ENCODE measurements at places on chromosomes 12 and 14.

GRCh38 chr14:92917041-92917940 lies 5.7 kb upstream of the CHGA start:
- no peak for DNase-seq

GRCh38 chr12:123133701-123134100 lies 17.2 kb downstream of the PITPNM2 start:
- DNase-seq: no peak

DNA sequence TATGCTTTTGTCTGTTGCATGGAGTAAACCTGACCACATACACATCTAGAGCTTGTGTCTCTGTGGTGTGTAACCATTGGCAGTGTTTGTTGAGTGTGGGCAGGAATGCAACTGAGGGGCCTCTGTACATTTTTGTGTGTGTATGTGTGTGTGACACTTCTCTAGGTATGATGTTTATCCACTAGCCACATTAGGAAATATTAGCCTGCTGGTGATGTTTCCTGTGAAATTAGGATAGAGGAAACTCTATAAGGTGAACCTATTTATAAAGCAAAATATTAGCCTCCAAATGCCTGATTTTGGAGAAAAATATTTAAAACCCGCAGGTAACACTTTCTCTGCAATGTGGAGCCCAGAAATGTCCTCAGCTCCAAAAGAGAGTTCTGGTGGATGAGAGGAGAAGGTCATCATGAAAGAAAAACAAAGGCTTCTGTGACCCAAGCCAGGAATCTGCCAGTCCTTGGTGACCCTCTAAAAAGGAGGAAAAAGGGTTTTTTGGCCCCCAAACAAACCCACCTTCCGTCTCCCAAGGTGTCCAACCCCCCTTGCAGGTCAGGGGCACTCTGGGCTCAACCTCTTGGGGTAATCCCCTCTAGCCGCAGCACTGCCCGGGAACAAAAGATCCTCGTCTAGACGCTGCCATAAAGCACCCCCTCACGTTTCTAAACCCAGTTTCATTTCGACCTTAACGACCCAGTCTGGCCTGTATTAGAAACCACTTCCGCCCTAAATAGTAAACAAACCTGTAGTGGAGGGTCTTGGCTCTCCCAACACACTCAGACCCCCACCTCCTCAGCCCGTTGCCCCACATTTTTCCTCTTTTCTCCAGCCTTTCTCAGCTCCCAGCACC lies 3.1 kb upstream of the HOTAIR start:
- no peak for DNase-seq

DNA sequence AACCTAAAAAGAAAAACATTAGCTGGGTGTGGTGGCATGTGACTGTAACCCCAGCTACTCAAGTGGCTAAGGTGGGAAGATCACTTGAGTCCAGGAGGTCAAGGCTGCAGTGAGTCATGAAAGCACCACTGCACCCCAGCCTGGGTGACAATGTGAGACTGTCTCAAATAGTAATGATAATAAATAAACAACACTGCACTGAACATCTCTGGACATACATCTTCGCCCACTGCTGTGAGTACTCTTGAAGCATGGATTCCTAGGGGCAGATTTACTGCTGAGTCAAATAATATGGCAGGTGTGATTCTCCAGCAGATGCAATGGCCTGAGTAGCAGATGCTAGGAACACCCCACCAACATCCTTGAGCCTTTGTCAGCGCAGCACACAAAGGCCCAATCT lies 23.6 kb downstream of the ABCB9 start:
- peak; percentile 41 for DNase-seq

- DNase-seq: no peak
Observed at GRCh38 chr14:56129092-56129491, 10.9 kb downstream of the PELI2 start.

- DNase-seq: no peak
Observed at GRCh38 chr12:65444996-65445395, 166.5 kb downstream of the MSRB3 start.

- DNase-seq: peak; percentile 65
Observed at GRCh38 chr14:57533214-57533613, 39.6 kb upstream of the CCDC198 start.

DNA sequence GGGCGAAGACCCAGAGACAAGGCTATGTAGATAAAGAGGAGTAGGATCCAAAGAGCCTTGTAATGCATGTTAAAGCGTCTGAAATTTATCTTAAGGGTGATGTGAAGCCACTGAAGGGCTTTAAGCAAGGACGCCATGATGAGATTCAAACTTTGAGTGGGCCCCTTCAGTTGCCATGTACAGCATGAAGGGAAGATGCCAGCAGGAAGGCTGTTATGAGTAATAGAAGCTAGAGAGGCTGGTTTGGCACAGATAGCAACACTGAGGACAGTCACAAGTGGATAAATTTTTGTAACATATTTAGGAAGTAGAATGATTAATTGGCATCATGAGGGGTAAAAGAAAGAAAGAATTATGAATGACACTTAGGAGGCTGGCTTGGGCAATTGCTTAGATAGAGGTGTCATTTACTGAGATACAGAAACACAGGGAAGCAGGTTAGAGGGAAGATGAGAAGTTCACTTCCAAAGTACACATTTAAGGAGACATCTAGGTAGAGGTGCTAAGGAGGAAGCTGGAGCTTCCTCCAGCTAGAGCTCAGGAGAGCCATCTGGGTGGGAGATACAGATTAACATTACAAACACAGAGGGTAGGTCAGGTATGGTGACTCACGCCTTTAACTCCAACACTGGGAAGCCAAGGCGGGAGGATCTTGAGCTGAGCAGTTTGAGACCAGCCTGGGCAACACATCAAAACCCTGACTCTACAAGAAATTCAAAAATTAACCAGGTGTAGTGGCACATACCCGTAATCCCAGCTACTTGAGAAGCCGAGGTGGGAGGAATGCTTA lies 13.7 kb downstream of the ATG2B start:
- DNase-seq: peak; percentile 35

All from renal cortical epithelial cell (primary cell).